ENCODE measurements at places on chromosomes 1 and 21. TPM values are rescaled to one million over a fixed set of nuclear protein-coding genes. Genes with fewer than 3 reads are reported as not detected.

DNA sequence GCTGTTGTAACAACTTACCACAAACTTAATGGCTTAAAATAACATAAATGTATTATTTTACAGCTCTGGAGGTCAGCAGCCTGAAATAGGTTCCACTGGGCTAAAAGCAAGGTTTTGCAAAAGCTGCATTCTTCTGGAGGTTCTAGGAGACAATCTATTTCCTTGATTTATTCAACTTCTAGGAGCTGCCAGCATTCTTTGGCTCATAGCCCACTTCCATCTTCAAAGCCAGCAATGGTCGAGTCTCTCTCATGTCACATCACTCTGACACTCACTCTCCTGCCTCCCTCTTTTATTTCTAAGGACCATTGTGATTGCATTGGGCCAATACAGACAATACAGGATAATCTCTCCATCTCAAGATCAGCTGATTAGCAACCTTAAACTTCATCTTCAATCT, 15.1 kb upstream of the FOXJ3 start:
- H3K36me3 ChIP-seq = no peaks in the 10 kb centered on the region
- H3K27me3 ChIP-seq = peaks cover 5% of the 10 kb centered on the region
- no peaks in the 10 kb centered on the region for H3K4me1 ChIP-seq
- H3K27ac ChIP-seq = no peak overlapping the region
- DNase-seq = no peak

DNA sequence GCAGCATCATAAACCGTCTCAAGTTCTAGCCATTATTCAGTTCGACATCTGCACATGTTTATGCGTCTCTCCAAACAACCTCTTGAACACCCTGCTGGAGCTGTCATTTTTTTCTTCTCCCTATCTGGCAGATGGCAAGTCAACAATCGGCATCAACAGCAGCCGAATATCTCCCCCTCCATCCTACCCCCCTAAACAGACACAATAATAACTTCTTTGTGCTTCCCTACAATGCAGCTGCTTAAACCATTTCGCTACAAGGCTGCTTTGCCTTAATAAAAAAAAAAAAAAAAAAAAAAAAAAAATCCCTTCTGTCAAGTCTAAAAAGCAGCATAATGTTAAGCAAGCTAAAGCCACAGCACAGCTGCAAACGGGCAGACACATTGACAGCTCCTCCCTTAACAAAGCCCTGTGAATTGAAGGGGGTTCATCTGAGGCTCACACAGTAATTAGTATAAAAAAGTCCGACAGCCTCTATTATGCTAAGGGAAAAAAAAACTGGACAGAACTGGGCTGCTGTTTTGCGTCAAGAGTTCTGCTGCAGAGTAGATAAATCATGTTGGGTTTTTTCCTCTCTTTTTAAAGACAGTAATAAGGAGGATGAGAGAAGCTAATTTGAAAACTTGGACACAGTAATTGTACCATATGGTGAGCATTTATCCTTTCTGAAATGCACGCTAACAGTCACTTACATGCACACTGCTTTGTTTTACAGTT, 136.4 kb downstream of the AKT3 start:
- DNase-seq = peak; percentile 44
- H3K27me3 ChIP-seq = no peaks in the 10 kb centered on the region
- no peak overlapping the region for H3K4me3 ChIP-seq
- H3K36me3 ChIP-seq = no peaks in the 10 kb centered on the region
- no peak overlapping the region for H3K27ac ChIP-seq

- peaks cover 4% of the 10 kb centered on the region for H3K4me1 ChIP-seq
- no peak overlapping the region for H3K27ac ChIP-seq
- H3K36me3 ChIP-seq = no peaks in the 10 kb centered on the region
- no peak for DNase-seq
- peaks cover 48% of the 10 kb centered on the region for H3K27me3 ChIP-seq
- no peak overlapping the region for H3K4me3 ChIP-seq
These were observed 89.8 kb downstream of the NMNAT2 start for GRCh38 chr1:183328371-183328770.

DNA sequence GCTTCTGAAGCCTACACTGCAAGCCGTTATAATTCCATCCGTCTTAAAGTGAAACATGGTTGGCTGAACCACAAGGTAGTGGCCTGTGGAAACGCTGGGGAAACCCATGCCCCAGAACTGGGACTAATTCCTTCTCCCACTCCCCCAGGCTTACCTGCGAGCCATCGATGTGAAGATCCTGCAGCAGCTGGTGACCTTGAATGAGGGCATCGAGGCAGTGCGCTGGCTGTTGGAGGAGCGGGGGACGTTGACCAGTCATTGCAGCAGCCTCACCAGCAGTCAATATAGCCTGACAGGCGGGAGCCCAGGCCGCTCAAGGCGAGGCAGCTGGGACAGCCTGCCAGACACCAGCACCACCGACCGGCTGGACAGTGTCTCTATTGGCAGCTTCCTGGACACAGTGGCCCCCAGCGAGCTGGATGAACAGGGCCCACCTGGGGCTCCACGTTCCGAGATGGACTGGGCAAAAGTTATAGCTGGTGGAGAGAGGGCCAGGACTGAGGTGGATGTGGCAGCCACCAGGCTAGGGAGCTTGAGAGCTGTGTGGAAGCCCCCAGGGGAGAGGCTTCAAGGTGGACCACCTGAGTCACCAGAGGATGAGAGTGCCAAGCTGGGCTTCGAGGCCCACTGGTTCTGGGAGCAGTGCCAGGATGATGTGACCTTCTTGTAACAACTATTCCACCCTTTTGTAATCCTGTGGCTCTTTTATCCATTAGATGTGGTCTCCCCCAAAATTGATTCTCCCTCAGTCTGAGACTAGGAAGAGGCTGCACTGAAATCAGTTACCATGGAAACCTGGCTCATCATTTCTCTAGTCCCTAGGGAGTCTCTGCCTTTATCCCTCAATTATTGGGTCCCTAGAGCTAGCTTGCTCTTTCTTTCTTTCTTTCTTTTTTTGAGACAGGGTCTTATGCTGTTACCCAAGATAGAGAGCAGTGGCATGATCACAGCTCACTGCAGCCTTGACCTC, 16.7 kb downstream of the LURAP1 start:
- no peak overlapping the region for H3K27ac ChIP-seq
- no peaks in the 10 kb centered on the region for H3K27me3 ChIP-seq
- no peak overlapping the region for H3K4me3 ChIP-seq

DNA sequence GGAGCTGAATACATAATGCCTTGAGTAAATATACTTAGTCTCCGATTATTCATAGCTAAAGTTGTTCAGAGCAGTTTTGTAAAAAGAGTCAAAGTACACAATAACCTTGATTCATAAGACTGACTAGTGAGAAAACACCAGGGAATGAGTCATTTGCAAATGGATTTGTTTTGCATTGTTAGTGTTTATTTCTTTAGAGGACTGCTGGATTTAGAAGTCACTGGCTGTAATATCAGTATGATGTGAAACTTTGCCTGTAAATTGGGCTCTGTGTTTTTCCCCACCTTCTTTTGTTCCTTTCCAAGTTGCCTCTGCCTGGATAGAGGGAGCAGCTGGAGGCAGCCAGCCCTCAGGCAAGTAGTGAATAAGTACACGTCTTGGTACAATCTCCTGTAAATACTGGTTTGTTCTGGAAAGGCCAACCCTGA, 474.7 kb downstream of the NUF2 start:
- DNase-seq = peak; percentile 2
- H3K27ac ChIP-seq = no peak overlapping the region
- no peaks in the 10 kb centered on the region for H3K4me1 ChIP-seq
- H3K27me3 ChIP-seq = no peaks in the 10 kb centered on the region
- H3K4me3 ChIP-seq = no peak overlapping the region

- peak overlapping the region; percentile 8 for H3K27ac ChIP-seq
- H3K36me3 ChIP-seq = 0 out of 2 replicates have a peak, but pooled peaks cover 1% of the 10 kb centered on the region
- H3K4me1 ChIP-seq = peaks cover 57% of the 10 kb centered on the region
These were observed 11.1 kb downstream of the IFFO2 start for GRCh38 chr1:18945401-18945849.

GRCh38 chr1:66676613-66677298, 75.5 kb upstream of the DYNLT5 start:
- H3K36me3 ChIP-seq = peaks cover 51% of the 10 kb centered on the region
- H3K27ac ChIP-seq = no peak overlapping the region
- no peak overlapping the region for H3K4me3 ChIP-seq

DNA sequence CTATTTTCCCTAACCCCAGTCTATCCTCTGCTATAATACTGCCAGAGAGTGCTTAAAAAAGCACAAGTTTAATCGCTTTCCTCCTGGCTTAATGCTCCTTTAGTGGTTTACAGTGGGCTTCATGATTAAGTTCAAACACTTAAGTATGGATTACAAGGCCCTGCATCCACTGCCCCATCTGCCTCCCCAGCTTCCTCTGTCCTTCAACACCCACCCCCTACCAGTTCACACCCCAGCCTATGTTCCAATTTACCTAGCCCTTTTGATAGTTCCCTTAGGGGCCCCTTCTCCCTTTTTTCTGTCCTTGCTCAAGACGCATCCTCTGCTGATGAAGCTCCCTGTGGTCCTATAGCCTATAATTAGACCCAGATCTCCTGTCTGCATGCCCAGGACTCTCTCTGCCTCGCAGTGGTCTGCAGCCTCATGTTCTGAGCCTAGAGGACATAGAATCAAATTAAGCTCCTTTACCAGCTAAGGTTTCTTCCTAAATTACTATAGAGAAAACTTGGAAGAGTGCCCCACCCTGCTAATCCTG, 212.5 kb downstream of the FGGY start:
- DNase-seq = no peak
- H3K4me1 ChIP-seq = no peaks in the 10 kb centered on the region
- H3K4me3 ChIP-seq = no peak overlapping the region
- no peaks in the 10 kb centered on the region for H3K36me3 ChIP-seq
- H3K27ac ChIP-seq = no peak overlapping the region

- H3K4me1 ChIP-seq = peaks cover 13% of the 10 kb centered on the region
- H3K27ac ChIP-seq = peak overlapping the region; percentile 64
- H3K36me3 ChIP-seq = peaks cover 16% of the 10 kb centered on the region
- peak; percentile 24 for DNase-seq
- no peaks in the 10 kb centered on the region for H3K27me3 ChIP-seq
These were observed 2.8 kb downstream of the IFI16 start for GRCh38 chr1:159012495-159012894.

- no peak overlapping the region for H3K4me3 ChIP-seq
- H3K4me1 ChIP-seq = no peaks in the 10 kb centered on the region
- no peaks in the 10 kb centered on the region for H3K36me3 ChIP-seq
These were observed 178.3 kb downstream of the CACNA1E start for GRCh38 chr1:181661569-181661968.

DNA sequence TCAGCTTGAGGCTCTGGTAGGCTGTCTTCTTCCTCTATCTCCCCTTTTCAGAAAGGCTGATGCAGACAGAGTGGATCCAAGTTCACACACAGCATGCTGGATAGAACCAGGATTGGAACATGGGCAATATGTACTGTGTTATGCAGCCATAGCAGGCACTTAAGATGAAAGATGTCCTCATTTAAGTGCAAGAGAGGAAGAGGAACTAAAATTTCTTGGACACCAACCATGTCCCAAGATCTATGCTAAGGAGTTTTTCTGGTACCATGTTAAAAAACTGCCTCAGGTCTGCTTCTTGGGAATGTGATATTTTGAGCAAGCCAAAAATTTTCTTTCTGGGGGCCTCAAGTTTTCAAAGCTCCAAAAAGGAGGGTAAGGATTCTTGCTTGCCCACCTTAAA, 1.2 kb downstream of the SDHB start:
- no peaks in the 10 kb centered on the region for H3K27me3 ChIP-seq
- H3K4me3 ChIP-seq = peak overlapping the region; percentile 86
- H3K27ac ChIP-seq = no peak overlapping the region
- no peak for DNase-seq

DNA sequence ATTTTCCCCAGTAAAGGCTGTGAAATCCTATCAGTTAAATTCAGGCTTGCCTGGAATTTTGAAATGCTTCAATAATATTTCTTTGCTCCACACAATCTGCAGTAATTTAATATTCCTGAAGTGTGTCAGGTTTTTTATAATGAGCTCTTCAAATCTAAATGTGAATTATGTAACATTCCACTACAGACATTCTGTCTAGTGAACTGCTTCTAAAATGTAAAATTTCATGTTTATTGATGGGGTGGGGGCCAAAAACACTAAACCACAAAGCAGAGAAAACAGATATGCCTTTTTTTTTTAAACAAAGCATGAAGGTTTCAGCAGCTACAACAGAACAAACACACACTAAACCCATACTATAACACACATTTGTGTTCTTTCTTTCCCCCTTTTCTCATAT, 129.7 kb downstream of the DAB1 start:
- H3K36me3 ChIP-seq = no peaks in the 10 kb centered on the region
- H3K4me1 ChIP-seq = no peaks in the 10 kb centered on the region
- DNase-seq = no peak

DNA sequence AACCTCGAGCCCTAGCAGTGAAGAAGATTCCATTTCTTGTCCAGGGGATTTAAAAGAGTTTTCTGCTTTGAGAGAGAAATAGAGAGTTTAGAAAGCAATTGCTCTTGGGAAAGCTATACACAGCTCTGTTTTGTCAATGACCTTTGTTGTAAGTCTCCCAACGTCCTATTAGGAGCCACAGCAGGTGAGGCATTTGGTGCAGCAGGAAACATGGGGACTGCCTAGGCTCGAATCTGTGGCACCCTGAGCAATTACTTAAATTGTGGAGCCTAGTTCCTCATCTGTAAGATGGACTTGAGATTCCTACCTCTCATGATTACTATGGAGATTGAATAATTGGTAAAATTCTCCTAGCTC, 8.2 kb downstream of the DCLRE1B start:
- no peak for DNase-seq
- H3K4me1 ChIP-seq = peaks cover 7% of the 10 kb centered on the region
- H3K4me3 ChIP-seq = no peak overlapping the region
- peaks cover 12% of the 10 kb centered on the region for H3K36me3 ChIP-seq
- H3K27ac ChIP-seq = peak overlapping the region; percentile 53

DNA sequence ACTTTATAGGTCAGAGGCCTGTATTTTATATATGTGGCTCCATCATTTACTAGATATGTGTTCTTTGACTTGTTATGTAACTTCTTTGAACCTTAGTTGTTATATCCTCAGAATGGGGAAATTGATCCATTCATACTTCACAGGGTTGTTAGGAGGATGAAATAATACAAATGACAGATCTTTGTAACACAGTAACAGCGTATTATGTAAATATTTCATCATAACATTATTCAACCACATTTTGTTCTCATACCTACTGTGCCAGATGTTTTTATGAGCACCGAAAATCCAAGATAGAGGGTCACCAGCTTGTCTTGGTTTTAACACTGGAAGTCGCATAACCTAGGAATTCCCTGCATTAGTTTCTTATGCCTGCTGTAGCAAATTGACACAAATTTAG, 3.3 kb downstream of the SUCO start:
- no peaks in the 10 kb centered on the region for H3K36me3 ChIP-seq
- no peak overlapping the region for H3K4me3 ChIP-seq
- no peak overlapping the region for H3K27ac ChIP-seq
- peaks cover 2% of the 10 kb centered on the region for H3K4me1 ChIP-seq
- no peak for DNase-seq
- H3K27me3 ChIP-seq = no peaks in the 10 kb centered on the region

The PIK3C2B gene
- 4.3 TPM for polyA plus RNA-seq

The OR2L5 gene
- not detected for polyA plus RNA-seq

The HSPB7 gene
- 4.3 TPM for polyA plus RNA-seq

The SPRR2F gene
- not detected for polyA plus RNA-seq

The C1orf185 gene
- not detected for polyA plus RNA-seq

The GNB1 gene
- 366 TPM for polyA plus RNA-seq

The NEXN gene
- polyA plus RNA-seq = 16.1 TPM

The S100A2 gene
- 9.5 TPM for polyA plus RNA-seq

The OPRD1 gene
- polyA plus RNA-seq = not detected

The MEGF6 gene
- 4.1 TPM for polyA plus RNA-seq

The TGFB2 gene
- 3.7 TPM for polyA plus RNA-seq

Measured in IMR-90 (cell line).